ENCODE measurements at places on chromosomes 4 and X.

GRCh38 chr4:10640561-10641201, 43.9 kb downstream of the CLNK start:
- no peak for DNase-seq

DNA sequence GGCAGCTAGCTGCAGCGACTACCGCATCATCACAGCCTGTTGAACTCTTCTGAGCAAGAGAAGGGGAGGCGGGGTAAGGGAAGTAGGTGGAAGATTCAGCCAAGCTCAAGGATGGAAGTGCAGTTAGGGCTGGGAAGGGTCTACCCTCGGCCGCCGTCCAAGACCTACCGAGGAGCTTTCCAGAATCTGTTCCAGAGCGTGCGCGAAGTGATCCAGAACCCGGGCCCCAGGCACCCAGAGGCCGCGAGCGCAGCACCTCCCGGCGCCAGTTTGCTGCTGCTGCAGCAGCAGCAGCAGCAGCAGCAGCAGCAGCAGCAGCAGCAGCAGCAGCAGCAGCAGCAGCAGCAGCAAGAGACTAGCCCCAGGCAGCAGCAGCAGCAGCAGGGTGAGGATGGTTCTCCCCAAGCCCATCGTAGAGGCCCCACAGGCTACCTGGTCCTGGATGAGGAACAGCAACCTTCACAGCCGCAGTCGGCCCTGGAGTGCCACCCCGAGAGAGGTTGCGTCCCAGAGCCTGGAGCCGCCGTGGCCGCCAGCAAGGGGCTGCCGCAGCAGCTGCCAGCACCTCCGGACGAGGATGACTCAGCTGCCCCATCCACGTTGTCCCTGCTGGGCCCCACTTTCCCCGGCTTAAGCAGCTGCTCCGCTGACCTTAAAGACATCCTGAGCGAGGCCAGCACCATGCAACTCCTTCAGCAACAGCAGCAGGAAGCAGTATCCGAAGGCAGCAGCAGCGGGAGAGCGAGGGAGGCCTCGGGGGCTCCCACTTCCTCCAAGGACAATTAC, 1.4 kb downstream of the AR start:
- DNase-seq, result no peak

GRCh38 chr4:6160536-6160935, 39.8 kb downstream of the JAKMIP1 start:
- no peak for DNase-seq

GRCh38 chrX:111831343-111831742, 44.6 kb upstream of the TRPC5OS start:
- DNase-seq, result no peak

DNA sequence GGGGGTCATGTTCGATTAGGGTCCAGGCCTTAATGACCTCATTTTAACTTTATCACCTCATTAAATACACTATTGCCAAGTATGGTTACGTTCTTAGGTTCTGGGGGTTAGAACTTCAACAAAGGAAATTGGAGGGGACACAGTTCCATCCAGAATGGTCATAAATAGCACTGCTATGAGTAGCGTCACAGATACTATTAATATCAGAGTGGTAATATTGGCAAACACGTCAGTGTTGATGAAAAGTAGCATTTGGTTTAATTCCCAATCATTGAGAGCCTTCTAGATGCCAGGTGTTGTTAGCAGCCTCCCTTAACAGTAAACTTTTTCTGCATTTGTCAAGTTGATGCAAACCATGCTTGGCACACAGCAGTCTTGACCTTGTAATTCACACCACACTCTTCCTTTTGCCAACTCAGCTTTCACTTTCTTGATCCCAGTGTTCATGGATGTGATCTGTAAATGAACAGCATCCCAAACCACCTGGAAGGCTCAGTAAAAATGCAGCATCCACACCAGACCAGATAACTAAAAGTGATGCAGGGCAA, 912.5 kb upstream of the TENM3 start:
- no peak for DNase-seq

DNA sequence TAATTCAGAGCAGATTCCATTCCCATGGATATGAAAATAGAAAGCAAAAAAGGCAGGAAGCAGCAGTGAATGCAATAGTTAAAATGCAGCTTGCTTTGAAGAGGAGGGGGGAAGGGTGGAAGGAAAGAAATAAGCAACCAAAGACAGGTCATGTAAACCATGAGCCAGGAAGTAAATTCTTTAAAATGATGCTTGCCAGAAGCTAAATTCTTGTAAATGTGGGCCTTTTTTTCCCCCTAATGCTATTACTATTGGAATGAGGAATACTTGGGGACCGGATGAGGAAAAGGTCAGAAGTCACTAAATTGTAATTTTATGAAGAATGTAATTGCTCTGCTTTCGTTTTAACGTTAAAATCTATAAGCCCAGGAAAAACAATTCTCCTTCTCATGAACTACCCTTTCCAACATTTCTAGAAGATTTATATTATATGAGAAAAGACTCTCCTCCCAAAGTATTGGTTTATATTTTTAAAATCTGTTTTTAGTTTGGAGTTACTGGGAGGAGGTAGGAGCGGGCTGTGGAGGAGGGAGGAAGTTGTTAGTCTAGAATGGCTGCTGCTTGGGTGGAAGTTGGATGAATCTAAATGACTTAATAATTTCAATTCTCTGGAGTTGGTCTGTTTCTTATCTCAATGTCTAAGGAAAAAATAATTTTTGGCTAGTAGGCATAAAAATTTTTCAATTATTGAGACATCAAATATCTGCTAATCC, 77.6 kb upstream of the PCDH18 start:
- no peak for DNase-seq

GRCh38 chrX:45140812-45141211, 59.9 kb downstream of the DIPK2B start:
- DNase-seq, result no peak

GRCh38 chrX:38318196-38318595, 9.1 kb downstream of the RPGR start:
- no peak for DNase-seq

- DNase-seq, result no peak
These were observed 11.6 kb downstream of the PDZD4 start for GRCh38 chrX:153818571-153819383.

DNA sequence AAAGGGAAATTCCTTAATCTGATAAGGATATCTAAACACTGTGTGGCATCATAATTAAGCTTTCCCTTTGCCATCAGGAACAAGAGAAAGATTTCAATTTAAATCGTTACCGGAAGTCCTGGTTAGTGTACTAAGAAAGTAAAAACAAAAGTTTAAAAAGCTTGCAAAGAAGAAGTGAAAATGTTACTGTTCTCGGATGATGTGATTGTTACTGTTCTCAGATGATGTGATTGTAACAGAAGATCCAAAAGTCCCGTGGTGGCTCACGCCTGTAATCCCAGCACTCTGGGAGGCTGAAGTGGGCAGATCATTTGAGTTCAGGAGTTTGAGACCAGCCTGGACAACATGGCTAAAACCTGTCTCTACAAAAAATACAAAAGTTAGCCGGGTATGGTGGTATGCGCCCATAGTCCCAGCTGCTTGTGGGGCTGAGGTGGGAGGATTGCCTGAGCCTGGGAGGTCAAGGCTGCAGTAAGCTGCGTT, 62.5 kb downstream of the RGS12 start:
- no peak for DNase-seq

DNA sequence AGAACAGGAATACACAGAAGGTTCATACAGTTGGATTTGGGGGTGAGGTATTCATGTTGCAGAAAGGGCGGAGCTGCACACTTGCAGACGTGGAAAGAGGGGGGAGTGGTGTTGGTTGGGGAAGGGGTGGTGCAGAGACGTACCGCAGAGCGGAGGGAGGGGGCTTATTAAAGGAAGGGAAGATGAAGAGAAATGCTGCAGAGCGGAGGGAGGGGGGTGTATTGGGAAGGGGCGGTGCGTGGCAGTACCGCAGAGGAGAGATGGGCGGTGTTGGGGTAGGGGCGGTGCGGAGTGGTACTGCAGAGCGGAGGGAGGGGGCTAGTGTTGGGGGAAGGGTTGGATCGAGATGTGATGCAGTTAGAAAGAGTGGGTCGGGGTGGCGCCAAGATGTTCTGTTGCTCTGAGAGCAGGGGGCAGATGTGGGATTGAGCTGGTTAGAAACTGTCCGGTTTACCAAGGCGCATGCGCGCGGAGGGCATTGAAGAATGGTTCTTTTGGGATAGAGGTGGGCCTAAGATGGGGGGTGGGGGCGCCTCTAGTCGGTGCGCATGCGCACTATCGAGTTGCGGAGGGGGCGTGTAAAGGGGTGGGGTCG, 900 bp downstream of the TRO start:
- peak; percentile 6 for DNase-seq

GRCh38 chr4:130336585-130337217, 1240.7 kb downstream of the C4orf33 start:
- no peak for DNase-seq

DNA sequence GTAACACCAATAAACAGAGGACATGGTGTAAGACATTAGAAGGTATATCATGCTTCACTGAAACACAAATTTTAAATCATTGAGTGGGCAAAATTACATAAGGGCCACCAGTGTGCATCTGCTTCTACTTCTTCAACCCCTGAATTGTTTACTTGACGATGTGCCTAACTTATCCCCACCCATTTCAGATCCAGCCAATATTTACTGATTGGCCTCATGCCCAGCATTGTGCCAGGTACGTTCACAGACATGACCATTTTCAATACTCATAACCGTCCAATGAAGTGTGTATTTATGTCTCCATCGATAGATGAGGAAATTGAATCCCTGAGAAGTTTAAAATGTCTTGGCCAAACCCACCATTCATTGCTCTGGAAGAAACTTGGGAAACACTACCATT, 208.3 kb upstream of the MID1 start:
- DNase-seq, result no peak

DNA sequence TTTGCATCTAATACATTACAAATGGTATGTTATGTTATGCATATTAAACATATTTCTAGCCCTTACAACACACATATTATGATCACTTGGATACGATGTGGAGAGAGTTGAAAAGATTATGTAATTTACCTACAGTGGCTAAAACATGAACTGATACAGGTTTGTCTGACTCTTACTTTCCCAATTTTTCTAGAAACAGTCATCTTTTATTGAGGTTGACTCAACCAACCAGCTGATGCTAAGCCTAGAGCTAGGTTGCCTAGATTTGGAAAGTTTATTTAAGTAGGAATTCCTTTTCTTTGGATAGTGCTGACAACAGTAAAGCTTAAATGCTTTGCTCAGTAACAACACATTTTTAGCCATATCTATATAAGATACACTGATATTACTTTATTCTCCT, 1215.1 kb downstream of the ADGRL3 start:
- DNase-seq, result no peak

DNA sequence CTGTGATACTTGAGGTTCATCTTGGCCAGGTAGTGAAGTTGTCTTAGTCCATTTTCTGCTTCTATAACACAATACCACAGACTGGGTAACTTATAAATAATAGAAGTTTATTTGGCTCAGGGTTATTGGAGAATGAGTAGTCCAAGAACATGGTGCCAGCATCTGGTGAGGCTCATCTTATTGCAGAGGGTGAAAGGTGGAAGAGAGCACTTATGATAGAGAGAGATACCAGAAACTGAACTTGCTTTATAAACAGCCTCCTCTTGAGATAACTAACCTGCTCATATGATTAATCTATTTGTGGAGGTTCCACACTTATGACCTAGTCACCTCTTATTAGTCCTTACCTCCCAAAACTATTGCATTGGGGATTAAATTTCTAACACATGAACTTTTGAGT, 1.6 kb downstream of the C4orf51 start:
- DNase-seq, result no peak

DNA sequence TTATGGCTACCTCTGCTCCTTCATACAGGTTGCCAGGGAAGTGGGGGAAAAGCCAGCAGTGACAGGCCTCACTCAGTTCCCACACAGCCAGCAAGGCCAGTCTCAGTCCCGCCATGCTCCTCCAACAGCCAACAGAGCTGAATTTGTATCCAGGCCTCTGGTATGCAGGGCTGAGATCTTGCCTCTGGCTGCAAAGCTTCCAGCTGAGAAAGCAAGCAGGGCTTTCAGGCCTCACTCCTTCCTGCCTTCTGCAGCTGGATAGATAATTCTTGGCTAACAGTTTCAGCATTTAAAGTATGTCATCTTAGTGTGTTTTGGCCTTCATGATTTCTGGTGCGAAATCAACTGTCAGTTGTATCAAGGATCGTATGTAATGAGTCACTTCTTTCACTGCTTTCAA, 103.6 kb downstream of the GNL3L start:
- DNase-seq, result no peak

GRCh38 chr4:92988301-92988700, 684.5 kb downstream of the GRID2 start:
- DNase-seq, result no peak

- DNase-seq, result no peak
These were observed 199.8 kb upstream of the SFRP2 start for GRCh38 chr4:153988492-153989363.

GRCh38 chr4:143399113-143399949, 62.7 kb downstream of the GAB1 start:
- no peak for DNase-seq

GRCh38 chrX:153781428-153782047, 697 bp downstream of the SRPK3 start:
- no peak for DNase-seq

GRCh38 chr4:114326358-114326757, 272.2 kb upstream of the UGT8 start:
- DNase-seq, result no peak

DNA sequence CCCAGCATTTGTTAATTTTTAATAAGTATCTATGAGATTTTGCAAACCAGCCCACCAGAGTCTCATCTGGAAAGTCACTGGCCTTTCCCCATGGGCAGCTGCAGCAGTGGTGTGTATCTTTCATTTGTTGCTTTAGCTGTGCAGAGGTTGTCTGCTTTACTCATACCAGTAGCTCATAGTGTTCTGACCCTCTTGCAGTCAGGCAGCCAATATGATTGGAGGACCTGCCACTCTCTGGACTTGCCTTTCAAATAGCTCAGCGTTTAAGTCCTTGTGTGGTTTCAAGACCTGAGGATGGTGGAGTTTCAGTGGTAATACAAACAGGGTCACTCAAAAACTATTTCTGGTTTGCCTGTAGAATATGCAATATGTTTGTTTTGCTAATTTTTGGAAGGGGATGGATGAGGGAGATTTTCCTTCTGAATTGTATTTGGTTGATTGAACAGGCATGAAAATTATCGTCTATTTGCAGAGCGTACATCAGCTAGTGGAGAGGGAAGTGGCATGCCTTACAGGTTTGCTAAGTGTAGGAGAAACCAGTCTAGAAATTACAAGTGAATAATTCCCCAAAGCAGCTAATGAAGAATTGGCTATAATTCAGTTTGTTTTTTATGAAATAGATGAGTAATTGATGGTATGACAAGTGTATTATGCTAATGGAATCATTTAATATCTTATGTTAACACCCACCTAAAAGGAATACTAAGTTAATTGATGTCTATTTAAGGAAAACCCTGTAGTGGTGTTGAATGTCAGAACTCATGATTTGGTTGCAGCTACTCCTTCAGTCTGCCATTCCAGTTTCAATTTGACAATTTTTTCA, 8.9 kb downstream of the POLA1 start:
- DNase-seq, result no peak

GRCh38 chr4:41095192-41095872, 119.0 kb downstream of the APBB2 start:
- no peak for DNase-seq

DNA sequence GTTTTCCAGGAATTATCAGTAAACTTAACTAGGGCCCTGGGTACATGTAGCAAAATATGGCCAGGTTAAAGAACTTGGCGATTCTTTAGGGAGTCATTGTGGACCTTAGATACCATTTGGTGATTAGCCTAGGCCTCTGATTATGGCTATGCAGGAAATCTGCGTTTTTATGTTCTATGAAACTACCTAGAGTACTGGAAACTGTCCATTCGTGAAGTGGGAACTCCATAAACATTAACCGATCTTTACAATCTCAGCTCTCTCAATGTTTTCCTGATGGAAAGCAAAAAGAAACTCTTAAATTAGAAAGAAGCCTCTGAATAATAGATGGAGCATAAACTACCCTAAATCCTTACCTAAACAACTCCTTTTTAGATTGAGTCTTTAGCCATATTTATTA, 121.9 kb downstream of the SH3RF1 start:
- no peak for DNase-seq
